NCI-H1694 treated with DMSO at 0.1 percent for 48 hours (cell line): ENCODE measurements at places on chromosomes 12 and 14.

- DNase-seq: no peak
These were observed 439.7 kb downstream of the ADAMTS20 start for GRCh38 chr12:43112101-43112920.

GRCh38 chr12:19431407-19432308 lies 7.6 kb upstream of the AEBP2 start:
- DNase-seq: peak; percentile 24

GRCh38 chr14:35362911-35363374 lies 41.6 kb downstream of the NFKBIA start:
- no peak for DNase-seq

GRCh38 chr12:101076921-101077320 lies 133.1 kb downstream of the SLC5A8 start:
- DNase-seq: peak; percentile 25

- DNase-seq: no peak
These were observed 2.0 kb upstream of the SDS start for GRCh38 chr12:113405694-113406093.

GRCh38 chr12:94062796-94063635 lies 85.4 kb upstream of the PLXNC1 start:
- DNase-seq: no peak

DNA sequence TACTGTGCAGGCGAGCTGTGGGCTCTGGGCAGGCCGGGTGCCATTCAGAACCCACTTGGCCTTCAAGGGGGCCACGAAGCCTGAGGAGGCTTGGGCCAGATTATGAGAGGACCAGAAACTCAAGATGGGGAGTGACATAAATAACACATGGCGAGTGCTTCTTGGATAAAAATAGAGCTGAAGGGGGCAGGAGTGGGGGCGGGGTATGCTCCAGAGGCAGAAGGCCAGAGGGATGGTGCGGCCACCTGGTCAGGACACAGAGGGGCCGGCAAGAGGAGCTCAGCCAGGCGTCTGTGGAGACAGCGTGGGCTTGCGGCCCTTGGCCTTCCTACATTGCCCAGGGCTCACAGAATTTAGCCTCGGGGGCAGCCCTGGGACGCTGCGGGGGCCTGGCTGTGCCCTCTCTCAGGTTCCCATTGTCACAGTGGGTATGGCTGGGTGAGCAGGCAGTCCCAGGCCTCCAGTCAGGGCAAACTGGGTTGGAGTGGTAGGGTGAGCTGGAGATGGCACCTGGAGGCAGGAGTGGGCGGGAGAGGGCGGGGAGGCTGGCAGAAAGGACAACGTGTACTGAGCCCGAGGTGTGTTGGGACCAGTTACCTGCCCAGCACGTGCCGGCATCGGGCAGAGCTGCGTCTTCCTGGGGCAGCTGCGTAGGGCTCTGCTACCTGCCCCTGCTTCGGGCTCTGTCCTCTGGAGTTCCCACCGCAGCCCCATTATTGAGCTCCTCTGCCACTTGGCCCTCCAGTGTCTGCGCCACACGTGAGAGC lies 7.4 kb upstream of the SLC25A29 start:
- no peak for DNase-seq

DNA sequence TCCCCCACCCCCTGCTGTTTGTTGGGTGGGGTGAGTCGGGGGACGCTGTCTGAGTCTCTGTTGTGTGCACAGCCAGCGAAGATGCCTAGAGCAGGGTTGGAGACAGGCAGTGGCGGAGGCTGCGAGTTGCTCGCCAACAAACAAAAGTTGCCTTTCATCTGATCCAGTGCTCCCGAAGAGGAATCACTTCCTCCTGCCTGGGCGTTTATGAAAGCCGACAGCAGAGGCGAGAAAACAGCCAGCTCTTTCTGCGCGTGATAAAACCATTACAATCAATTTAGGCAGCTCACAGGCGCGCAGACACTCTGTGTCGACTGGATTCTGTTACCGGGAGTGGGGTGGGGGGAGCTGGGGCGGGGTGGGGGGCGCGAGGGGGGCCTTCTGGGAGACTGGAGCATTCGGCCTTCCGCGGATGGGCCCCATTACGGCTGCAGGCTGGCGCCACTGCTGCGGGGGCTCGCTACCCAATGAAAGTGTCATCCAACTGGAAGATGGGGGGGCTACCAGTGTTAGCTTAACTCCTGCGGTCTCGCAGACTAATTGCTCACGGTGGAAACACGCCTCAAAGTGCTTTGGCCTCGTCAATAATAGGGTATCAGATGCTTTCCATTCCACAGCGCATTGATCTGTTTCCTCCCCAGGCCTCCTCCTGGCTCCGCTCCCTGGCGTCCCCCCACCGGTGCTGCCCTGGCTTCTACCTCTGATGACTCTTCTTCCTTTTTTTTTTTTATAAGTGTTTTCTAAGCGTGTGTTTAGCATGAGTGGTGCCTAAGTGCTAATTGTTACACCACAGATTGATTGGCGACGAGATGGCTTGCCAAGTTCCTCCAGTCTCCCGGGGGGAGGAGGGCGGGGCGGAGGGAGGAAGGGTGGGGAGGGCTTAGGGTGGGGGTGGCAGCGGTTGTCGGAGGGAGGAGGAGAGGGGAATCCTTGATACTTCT lies 678.4 kb downstream of the MED13L start:
- no peak for DNase-seq

- DNase-seq: no peak
These were observed 2.8 kb upstream of the AAAS start for GRCh38 chr12:53324113-53324778.

DNA sequence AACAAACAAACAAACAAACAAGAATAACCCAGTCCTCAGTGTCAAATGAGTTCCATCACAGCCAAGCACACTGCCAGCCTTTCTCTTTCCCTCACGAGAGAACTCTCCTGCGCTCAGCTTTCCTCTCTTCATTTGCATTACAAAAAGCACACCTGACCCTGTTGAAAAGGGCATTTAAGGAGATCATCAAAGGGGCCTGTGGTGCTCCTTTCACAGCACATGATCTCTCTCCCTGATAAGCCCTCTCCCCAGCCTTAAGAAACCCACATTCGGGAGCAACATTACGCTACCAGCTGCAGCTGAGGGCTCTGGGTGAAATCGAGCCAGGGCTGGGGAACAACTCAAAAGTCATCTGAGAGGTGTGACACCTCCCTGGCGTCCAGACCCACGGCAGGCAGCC lies 165.6 kb upstream of the TMCC3 start:
- DNase-seq: no peak
